AG09309 (cell line): ENCODE measurements at places on chromosomes 3 and 15.
A peak's percentile ranks its signal among the peaks of the same experiment; 100 is the strongest.

DNA sequence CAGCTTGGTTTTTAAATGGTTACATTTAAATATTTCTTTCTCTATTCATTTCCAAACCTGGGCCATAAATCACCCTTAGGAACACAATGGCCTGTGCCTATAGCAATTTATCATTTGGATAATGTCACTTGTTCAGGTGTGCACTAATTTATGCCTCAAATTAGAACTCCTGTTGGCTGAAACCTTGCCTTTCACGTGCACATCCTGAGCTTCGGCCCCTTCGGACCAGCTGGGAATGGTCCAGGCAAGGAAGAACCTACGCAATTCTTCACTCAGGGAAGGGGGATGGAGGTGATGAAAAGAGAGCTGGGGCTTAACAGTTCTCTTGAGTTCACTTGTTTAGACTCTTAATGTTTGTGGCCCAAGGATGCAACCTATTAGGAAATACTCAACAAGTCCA is 324.1 kb upstream of the ICE2 start:
- no peak for DNase-seq

- no peak for DNase-seq
These were observed 578.6 kb downstream of the RSL24D1 start for GRCh38 chr15:54618120-54618519.

GRCh38 chr3:50124052-50124799 is 30.9 kb upstream of the SEMA3F start:
- no peak for DNase-seq

DNA sequence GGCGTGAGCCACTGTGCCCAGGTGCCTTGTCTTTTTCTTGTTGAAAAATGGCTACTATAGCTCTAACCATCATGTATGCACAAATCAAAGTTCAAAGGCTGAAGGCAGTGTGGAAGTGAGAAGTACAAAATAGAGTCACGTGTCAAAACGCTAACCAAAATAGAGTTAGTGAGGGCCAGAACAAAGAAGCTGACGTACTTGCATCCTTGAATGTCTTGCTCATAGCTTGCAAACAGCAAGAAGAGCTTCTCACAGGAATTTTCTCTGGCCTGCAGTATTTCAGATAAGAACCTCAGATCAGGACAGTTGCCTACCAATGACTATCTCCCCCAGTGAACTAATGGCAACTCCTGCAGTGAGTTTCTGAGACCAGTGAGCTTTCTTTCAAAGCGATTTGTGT is 713.5 kb downstream of the GRM7 start:
- no peak for DNase-seq

DNA sequence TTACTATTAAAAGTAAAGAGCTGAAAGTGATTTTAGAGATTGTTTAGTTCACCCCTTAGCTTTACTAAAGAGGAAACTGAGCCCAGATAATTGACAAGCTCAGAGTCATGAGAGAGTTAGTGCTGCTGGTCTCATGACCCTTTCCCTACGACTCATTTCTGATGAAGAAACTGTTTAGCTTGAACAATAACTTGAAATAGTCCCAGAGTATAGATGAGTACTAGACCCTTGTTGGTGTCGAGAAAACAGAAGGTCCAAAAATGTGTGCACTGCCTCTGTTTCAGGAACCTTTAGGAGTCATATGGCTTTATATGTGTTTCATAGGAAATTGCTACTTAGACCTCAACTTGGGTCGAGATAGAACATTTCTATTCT is 58.2 kb downstream of the IL16 start:
- DNase-seq: no peak

DNA sequence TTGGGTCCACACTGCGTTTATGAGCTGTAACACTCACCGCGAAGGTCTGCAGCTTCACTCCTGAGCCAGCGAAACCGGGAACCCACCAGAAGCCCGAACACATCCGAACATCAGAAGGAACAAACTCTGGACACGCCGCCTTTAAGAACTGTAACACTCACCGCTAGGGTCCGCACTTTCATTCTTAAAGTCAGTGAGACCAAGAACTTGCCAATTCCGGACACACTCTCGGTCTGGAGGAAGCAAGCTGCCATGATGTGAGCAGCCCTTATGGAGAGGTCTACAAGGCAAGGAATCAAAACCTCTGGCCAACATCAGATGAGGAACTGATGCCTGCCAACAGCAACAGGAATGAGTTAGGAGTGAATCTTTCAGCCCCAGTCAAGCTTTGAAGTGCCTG is 62.9 kb downstream of the SLC28A2 start:
- DNase-seq: no peak

DNA sequence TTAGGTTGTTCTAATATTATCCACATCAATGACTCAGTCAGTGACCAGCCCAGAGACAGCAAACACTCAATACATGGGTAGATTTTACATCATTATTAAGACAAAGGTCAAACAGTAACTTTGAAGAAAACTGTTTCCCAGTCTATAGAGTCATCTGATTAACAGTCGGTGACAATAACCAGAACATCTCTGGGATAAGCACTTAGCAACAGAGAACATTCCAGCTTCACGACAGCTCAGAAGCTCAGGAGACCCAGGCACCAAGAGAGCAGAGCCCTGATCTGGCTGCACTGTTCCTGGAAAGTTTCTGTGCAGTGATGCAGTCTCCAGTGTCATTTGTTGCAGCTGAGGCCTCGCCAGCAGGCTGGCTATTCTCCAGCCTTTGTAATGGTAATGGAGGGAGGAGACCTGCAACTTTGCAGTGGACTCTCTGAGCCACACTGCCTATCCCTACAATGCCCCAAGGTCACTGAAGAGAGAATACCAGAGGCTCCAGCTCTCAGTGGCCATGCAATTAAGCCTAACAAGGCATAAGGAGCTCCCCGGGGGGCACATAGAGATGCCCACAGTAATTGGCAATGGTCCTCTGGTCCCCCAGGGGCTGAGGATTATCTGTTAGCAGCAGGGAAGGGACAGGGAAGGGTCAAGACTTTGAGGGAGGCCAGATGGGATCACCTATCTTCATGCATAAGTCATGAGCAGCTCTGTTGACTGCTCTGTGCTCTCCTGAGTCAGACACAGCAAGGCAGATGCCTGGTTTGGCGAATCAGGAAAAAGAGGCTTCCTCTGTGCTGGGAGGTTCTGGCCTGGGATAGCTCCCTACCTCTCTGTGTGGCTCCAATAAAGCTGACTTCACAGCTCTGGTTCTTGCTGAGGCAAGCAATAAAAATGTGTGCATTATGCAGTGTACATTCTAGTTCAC is 163.6 kb downstream of the CTNNB1 start:
- no peak for DNase-seq

- no peak for DNase-seq
These were observed 45.5 kb downstream of the SUSD5 start for GRCh38 chr3:33173103-33173502.

- no peak for DNase-seq
These were observed 26.2 kb downstream of the CHSY1 start for GRCh38 chr15:101225658-101226057.

DNA sequence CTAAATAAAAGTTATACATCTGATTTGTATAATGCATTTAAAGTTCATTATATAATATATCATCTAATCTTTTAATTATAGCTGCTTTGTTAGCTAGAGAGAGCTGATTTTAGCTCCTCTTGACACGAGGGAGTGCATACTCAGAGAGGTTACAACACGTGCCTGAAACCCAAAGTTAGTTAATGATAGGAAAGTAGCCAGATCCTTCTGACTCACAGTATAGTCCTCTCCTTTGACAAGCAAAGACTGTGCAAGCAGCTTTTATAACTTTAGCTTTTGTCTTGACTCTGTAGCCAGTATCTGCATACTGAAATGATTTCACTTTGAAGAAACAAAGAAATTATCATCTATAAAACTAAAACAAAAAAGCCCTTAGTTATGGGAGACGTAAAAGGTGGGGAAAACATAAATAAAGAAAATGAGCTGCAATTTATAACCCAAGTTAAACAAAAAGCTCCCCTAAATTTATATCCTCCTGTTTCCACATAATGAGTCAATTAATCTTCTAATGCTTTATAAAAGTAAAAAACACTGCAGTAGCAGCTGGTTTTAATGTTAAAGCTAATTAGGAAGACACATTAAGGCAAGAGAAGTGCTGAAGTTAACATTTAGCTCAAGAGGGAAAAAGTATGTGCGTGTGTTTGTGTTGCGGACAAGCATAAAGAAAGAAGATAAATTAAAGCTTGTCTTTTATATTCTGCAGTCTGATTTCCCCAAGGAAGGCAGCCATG is 13.1 kb downstream of the GABRR3 start:
- no peak for DNase-seq

- DNase-seq: no peak
These were observed 12.1 kb downstream of the C15orf39 start for GRCh38 chr15:75213768-75214221.

GRCh38 chr3:146968204-146968651 is 363.1 kb upstream of the PLSCR5 start:
- DNase-seq: peak; percentile 97

DNA sequence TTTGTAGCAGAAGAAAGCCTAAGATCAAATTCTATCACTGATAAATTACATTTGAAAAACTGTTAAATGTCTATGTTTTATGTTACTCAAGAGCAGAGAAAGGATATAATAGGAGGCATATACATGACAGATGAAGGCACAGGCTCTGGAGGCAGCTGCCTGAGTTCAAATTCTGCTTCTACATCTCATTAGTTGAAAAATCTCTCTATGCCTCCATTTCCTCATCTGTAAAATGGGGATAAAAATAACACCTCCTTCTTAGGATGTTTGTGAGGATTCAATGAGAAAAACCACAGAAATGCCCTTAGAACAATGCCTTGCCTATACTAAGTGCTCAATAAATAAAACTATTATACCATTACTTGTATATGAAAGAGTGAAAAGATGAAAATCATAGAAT is 21.0 kb downstream of the TP53BP1 start:
- no peak for DNase-seq

GRCh38 chr15:40743921-40744814 is 10.9 kb downstream of the RMDN3 start:
- no peak for DNase-seq

GRCh38 chr3:32958509-32958908 is 7.1 kb downstream of the CCR4 start:
- no peak for DNase-seq

DNA sequence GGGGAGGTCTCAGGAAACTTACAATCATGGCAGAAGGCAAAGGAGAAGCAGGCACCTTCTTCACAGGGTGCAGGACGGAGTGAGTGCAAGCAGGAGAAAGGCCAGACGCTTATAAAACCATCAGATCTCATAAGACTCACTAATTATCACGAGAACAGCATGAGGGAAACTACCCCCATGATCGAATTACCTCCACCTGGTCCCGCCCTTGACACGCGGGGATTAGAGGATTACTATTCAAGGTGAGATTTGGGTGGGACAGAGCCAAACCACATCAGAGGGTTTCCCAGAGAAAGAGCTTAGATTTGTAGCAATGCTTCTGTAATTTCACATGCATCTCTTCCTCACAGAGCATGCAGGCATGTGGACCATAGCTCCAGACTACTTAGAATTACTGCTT is 615.7 kb upstream of the UBE2E2 start:
- no peak for DNase-seq

GRCh38 chr15:82849556-82850512 is 40.4 kb downstream of the WHAMM start:
- DNase-seq: peak; percentile 55

DNA sequence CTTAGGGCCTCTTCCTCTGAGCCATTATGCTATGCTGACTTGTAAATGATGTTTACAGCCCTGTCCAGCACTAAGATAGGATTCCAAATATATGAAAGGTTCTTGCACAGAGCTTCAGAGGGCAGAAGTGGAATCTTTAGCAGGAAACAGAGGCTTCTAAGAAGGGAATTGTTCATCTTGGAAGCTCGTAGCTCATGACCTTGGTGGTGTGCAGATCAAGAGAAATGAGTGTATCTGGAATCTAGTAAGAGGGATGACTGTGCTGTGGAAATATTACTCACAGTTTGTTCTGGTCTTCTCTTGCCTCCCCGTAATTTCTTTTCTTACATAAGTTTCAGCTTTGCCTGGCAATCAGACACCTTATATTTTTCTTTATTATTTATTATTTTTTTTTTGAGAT is 175.8 kb downstream of the SPATA16 start:
- DNase-seq: peak; percentile 14

DNA sequence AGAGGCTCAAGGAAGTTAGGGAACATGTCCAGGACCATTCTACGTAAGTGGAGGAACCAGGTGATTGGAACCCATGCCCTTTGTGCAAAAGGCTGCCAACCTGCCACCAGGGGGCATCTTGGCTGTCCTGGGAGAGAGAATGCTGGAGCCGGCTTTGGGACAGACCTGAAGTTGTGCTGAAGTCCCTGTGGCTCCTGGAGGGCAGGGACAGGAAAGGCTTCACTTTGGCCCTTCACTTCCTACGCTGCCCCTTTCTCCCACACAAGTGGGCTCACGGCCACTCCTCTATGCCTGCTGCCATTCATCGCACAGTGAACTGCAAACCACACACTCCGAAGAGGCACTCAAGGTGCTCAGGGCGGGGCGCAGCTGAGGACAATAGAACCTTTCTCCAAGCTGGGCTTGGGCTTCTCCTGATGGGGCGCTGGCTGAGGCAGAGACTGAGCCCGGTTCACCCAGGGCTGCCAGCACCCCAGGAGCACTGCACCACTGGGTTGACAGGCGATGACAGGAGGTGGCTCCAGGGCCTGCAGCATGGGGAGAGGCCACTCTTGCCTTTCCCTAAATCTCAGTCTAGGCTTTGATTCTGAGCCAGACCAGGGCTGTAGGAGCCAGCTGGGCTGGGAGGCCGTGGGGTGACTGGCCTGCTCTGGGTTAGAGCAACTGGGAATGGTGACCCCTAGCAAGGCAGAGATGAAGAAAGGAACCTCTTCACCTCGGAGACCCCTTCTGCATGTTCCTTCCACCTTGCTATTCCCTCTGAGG is 8.4 kb downstream of the SHF start:
- no peak for DNase-seq

DNA sequence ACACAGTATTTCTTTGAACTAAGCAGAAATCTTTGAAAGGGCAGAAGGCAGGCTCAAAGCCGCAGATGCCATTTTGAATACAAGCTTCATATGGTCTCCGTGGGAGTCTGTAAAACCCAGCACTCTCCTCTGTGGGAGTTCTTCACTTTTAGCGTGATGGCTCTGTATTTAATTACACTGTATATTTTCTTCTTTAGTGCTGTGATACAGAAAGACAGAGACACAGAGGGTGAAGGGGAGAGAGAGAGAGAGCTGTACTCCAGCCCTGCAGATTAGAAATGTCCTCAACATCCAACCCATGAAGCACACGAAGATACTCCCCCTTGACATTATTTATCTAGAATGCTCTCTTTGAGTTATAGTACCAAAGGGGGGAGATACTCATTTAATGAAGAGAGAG is 752.6 kb upstream of the NR2F2 start:
- DNase-seq: no peak

- no peak for DNase-seq
These were observed 39.7 kb downstream of the TBC1D2B start for GRCh38 chr15:78037779-78038305.

DNA sequence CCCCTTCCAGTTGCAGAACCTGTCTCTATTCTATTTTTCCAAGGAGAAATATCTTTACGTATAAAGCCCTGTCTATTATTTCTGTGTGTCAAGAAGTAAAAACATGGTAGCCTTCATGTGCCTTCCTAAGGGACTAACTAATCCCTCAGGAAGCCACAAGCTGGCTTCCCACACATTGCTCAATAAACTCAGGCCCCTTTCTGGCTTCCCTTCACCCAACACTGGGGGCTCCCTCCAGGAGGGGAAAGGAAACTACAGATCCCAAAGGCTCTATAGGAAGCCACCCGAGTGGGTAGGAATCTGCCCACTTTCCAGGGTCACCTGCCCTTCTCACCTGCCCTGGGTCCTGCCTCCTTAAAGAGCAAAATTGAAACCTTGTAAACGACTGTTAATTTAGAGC is 4.6 kb downstream of the TLE3 start:
- no peak for DNase-seq

- no peak for DNase-seq
These were observed 16.3 kb downstream of the SLC9A9 start for GRCh38 chr3:143831994-143832393.
